Tibial artery (tissue), 4 donors: ENCODE measurements at places on chromosomes 12 and 14.
A peak's percentile ranks its signal among the peaks of the same experiment; 100 is the strongest.

- H3K4me1 ChIP-seq: no peaks in the 10 kb centered on the region
- no peak for DNase-seq
- H3K27me3 ChIP-seq: no peaks in the 10 kb centered on the region
Observed at GRCh38 chr12:32171211-32171610, 64.6 kb downstream of the BICD1 start.

DNA sequence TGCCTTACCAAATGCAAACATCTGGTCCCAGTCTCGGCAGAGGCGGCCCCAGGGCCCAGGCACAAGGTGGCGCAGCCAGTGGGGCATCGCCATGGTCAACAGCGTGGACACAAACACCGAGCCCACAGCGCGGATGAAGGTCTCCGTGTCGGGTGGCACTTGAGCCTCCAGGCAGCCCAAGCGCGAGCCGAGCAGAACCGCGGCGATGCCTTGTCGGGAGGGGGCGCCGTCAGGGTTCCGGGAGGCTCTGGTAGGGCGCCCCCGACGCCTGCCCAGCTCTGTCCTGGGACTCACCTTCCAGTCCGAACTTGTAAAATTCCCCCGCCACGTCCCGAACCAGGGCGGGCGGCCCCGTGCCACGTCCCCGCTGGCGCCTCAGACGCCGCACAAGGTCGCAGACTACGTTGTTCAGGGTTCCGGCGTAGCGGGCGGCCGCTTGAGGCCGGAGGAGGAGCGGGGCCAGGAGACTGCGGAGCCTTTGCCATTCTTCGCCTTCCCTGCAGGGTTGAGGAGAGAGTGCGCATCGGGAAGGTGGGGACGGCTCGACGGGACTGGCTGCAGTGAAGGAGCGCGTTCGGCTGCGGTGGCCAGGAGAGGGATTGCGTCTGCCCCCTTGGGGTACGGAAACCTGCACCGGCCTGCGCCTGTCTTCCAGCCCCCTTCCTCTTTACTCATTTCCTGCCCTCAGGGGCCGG, 1.7 kb downstream of the CYP27B1 start:
- no peak for DNase-seq
- no peaks in the 10 kb centered on the region for H3K4me1 ChIP-seq
- no peak overlapping the region for H3K27ac ChIP-seq
- H3K27me3 ChIP-seq: peaks cover 52% of the 10 kb centered on the region
- H3K4me3 ChIP-seq: peak overlapping the region; percentile 30

- no peaks in the 10 kb centered on the region for H3K4me1 ChIP-seq
- H3K27me3 ChIP-seq: no peaks in the 10 kb centered on the region
- DNase-seq: no peak
Observed at GRCh38 chr12:54329759-54330158, 4.8 kb downstream of the COPZ1 start.

GRCh38 chr12:92175961-92176360, 30.3 kb upstream of the BTG1 start:
- no peak overlapping the region for H3K4me3 ChIP-seq
- no peaks in the 10 kb centered on the region for H3K36me3 ChIP-seq
- H3K27me3 ChIP-seq: no peaks in the 10 kb centered on the region
- no peak overlapping the region for H3K27ac ChIP-seq
- no peaks in the 10 kb centered on the region for H3K4me1 ChIP-seq

DNA sequence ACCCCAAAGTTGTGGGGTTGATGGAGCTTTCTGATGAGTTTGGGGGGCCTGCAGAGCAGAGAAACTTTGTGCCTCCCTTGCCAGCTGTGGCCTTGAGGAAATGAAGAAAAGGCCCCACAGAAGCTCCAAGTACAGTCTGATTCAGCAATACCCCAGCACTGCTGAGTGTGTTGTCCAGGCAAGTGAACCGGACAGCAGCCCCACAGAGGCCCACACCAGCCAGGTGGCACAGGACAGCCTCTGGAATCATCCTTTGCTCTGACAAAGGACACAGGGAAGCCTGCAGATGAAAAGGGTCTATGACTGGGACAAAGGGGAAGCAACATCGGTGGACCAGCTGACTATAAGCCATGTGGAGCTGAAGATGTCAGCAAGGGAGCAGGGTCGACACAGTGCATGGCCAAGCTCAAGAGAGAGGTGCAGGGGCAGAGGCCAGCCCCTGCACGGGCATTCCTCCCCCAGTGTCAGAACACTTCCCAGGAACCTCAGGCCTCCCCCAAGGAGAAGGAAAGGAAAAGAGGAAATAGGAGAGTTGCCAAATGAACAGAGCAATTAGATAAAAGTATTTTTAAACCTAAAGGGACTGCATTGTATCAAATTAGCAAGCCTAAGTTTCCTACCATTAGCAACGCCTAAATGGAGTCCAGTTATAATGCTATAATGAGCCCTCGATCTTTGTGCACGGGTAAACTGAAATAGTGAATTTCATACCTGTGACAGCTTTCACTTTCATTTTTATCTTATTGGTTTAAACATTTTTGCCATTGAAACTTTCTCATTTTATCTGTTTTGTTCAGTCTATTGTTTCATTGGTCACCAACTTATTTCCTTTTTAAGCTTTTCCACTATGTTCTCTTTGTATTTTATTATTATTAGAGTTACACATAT, 46.3 kb upstream of the PTGDR start:
- no peaks in the 10 kb centered on the region for H3K4me1 ChIP-seq
- DNase-seq: no peak
- no peaks in the 10 kb centered on the region for H3K27me3 ChIP-seq
- H3K36me3 ChIP-seq: no peaks in the 10 kb centered on the region
- H3K27ac ChIP-seq: no peak overlapping the region
- no peak overlapping the region for H3K4me3 ChIP-seq

DNA sequence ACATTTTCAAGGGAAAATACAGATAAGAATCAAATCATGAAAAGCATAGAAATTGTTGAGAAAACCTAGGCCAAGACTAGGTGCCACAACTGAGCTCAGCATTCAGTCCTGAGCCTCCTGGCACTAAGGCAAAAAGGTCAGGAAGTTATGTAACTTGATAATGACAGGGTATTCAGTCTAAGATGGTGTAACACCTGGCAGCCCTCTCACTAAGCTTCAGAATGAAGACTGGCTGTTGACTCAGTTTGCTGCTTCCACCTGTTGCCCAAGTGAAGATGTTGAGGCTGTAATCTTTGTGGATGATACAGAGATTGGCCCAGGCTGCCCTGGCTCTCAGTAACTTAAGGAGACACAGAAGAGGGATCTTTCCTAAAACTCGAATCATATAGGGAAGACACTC, 19.6 kb downstream of the PROX2 start:
- H3K27me3 ChIP-seq: no peaks in the 10 kb centered on the region
- no peaks in the 10 kb centered on the region for H3K36me3 ChIP-seq
- H3K4me3 ChIP-seq: no peak overlapping the region

DNA sequence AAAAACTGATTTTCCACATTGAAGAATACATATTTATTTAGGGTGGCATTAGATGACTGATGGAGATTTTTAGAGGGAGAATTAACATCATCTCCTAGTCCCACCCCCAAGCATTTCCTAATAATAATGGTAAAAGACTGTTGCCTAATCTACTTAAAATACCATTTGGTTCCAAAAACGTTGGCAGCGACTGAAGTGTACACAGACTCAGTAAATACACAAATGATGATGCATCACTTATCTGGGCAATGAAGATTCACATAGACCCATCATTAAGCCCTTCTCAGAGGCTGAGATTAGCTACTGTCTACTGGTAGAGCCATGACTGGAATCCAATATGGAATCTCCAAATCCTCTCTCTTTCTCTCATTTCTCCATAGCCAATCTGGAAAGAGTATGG, 18.2 kb downstream of the RTN1 start:
- H3K27me3 ChIP-seq: no peaks in the 10 kb centered on the region
- H3K36me3 ChIP-seq: no peaks in the 10 kb centered on the region
- no peak overlapping the region for H3K27ac ChIP-seq
- no peaks in the 10 kb centered on the region for H3K4me1 ChIP-seq

- no peak overlapping the region for H3K27ac ChIP-seq
- no peaks in the 10 kb centered on the region for H3K27me3 ChIP-seq
- no peaks in the 10 kb centered on the region for H3K4me1 ChIP-seq
- DNase-seq: no peak
Observed at GRCh38 chr12:131872154-131873051, 22.0 kb upstream of the ULK1 start.

- no peak overlapping the region for H3K27ac ChIP-seq
- no peaks in the 10 kb centered on the region for H3K36me3 ChIP-seq
- no peak for DNase-seq
- H3K27me3 ChIP-seq: no peaks in the 10 kb centered on the region
Observed at GRCh38 chr14:58797010-58797429, 159.3 kb downstream of the DACT1 start.

GRCh38 chr14:76777721-76778120, 16.5 kb downstream of the VASH1 start:
- peaks cover 42% of the 10 kb centered on the region for H3K4me1 ChIP-seq
- H3K36me3 ChIP-seq: peaks cover 38% of the 10 kb centered on the region
- no peak overlapping the region for H3K4me3 ChIP-seq
- DNase-seq: no peak
- H3K27ac ChIP-seq: no peak overlapping the region

DNA sequence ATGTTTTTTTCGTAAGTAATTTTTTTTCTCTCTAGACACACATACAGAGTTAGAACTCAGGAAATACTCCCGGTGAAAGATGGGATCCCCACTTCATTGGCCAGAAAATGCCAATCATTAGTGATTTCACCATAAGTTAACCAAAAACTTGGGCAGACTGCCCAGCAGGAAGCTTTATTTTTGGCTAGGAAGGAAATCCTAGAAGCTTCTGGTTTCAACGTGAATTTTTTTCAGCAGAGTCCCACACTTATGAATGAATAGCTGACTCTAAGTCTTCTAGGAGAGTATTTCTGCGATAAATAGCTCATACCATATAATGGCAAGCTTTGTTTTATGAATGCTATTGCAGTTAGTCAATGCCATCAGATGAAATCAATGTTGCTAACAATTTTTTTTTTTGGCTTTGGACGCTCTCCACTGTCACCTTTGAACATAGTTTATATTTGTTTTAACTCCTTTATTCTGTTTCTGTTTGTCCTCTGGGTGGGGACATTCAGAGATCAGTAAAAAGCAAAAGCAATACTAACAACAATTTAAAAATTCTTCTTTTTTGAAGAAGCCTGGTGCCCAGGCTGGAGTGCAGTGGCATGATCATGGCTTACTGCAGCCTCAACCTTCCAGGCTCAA, 9.5 kb downstream of the PPP1CC start:
- H3K4me3 ChIP-seq: no peak overlapping the region
- no peak for DNase-seq
- peaks cover 38% of the 10 kb centered on the region for H3K4me1 ChIP-seq
- H3K27me3 ChIP-seq: no peaks in the 10 kb centered on the region
- H3K27ac ChIP-seq: no peak overlapping the region
- peaks cover 43% of the 10 kb centered on the region for H3K36me3 ChIP-seq

- no peak overlapping the region for H3K27ac ChIP-seq
- DNase-seq: no peak
- H3K27me3 ChIP-seq: no peaks in the 10 kb centered on the region
Observed at GRCh38 chr12:95083471-95083870, 10.1 kb upstream of the NR2C1 start.

- no peak overlapping the region for H3K4me3 ChIP-seq
- no peaks in the 10 kb centered on the region for H3K4me1 ChIP-seq
- H3K27ac ChIP-seq: no peak overlapping the region
- no peak for DNase-seq
Observed at GRCh38 chr14:72625689-72626088, 268.2 kb downstream of the DPF3 start.

- no peak for DNase-seq
- H3K36me3 ChIP-seq: no peaks in the 10 kb centered on the region
- no peaks in the 10 kb centered on the region for H3K27me3 ChIP-seq
Observed at GRCh38 chr12:88435334-88436076, 144.8 kb downstream of the KITLG start.

GRCh38 chr14:87169362-87169761, 823.6 kb downstream of the GALC start:
- H3K36me3 ChIP-seq: no peaks in the 10 kb centered on the region
- no peaks in the 10 kb centered on the region for H3K4me1 ChIP-seq
- H3K4me3 ChIP-seq: no peak overlapping the region
- H3K27me3 ChIP-seq: no peaks in the 10 kb centered on the region
- DNase-seq: no peak

DNA sequence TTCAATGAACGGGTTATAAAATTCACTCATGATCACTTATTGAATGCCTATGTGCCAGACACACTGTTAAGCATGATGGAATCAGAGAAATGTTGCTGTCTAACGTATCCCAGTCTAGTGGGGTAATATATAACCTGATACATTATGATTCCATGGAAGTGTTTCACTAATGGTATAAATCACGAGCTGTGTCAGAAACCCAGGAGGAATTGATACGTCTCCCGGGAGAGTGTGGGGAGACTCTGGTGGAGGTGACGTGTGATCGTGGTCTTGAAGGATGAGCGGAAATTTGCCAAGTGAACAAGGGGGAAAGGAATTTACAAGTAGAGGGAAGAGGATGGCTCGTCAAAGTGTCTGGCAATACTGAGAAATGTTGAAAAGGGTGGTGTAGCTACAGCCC, 26.5 kb downstream of the MANSC1 start:
- no peak overlapping the region for H3K27ac ChIP-seq
- H3K27me3 ChIP-seq: no peaks in the 10 kb centered on the region
- H3K36me3 ChIP-seq: no peaks in the 10 kb centered on the region
- H3K4me3 ChIP-seq: no peak overlapping the region
- peaks cover 17% of the 10 kb centered on the region for H3K4me1 ChIP-seq
- DNase-seq: no peak

DNA sequence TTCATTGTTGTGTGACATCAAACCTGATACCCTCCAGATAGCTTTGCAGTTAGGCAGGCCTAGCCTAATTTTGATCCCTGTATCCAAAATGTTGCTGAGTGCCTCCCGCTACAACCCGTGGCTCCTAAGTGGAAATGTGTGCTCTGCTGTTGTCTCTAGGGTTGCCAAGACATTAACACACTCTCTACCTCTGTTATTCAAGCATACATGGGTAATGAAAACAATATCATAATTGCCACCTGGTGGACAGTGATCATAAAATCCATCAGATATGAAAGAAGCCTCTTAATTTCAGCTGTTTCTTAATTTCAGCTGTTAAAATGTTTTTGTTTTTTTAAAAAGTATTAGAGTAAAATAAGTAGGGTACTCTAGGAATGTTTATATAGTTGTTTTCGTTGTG, 93.5 kb downstream of the PLEKHA5 start:
- no peaks in the 10 kb centered on the region for H3K27me3 ChIP-seq
- H3K36me3 ChIP-seq: no peaks in the 10 kb centered on the region
- H3K4me3 ChIP-seq: no peak overlapping the region
